Fibroblast of the aortic adventitia (primary cell): ENCODE measurements at places on chromosomes 6 and 20. TPM values are rescaled to one million over a fixed set of nuclear protein-coding genes. Genes with fewer than 3 reads are reported as not detected.

The RFX6 gene
- total RNA-seq, result not detected in 2 replicates

The CCDC170 gene
- total RNA-seq, result 0.09 and 0.82 TPM in 2 replicates

The CFB gene
- 32.9 and 39.1 TPM in 2 replicates for total RNA-seq

The BPHL gene
- 14.8 and 17.7 TPM in 2 replicates for total RNA-seq

DNA sequence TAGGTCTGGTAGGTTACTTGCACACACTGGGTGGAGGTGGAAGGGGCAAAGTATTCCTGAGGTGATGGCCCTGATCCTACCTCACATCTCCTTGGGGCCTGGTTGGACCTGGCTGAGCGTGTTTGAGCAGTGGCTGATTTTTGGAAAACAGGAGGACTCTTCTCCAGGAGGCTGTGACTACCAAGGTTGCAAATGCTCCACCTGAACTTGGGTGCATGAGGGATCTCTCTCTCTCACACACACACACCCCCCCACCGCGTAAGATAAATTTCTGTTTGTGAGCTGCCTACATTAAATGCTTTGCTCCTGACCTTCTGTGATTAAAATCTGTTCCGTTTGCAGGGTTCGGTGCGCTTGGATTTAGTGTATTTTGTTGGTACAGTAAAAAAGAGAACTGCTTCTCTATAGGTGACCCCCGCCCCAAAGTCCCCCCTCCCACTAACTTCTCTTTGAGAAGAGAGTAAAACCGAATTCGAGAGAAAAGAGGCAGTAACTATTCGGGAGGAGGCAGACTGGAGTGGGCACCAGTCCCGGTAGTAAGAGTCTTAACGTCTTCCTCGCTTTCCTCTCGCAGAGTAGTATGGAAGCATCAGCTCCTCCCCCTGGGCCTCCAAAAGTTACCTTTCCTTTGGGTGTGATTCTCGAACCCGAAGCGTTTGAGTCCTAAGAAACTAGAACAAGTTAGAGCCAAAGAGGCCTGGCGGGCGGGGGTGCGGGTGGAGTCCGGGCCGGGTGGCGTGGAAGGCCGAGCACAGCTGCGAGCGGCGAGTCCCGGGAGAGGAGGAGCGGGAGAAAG, 585 bp upstream of the DSE start:
- peak; percentile 13 for DNase-seq

DNA sequence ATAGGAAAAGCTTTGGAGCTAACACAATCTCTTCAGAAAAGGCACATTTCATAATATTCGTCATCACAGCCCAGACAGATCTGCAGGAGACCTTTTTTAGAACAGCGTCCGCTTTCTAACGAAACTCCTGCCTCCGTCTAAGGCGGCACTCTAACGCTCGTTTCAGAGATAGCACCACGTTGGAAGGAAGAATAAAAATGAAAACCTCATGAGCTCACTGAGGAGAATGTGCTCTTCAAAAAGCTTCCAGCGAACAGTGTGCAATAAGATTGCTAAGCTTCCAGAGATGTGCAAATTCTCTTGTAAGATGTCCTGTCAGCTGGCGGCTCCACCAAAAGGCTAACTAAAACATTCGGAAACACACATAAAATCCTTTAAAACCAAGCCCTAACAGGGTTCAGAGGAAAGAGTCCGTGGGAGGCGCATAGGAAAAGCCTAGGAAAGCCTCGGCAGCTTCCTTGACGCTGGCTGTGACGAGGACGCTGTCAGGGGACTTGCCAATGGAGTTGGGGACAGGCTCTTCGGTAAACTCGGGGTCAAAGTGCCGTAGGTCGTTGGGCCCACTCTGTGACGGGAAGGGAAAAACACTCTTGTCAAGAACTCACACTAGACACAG, 117.6 kb upstream of the SLC2A12 start:
- peak; percentile 56 for DNase-seq
